ENCODE measurements at places on chromosomes 5 and 9.
A peak's percentile ranks its signal among the peaks of the same experiment; 100 is the strongest.

DNA sequence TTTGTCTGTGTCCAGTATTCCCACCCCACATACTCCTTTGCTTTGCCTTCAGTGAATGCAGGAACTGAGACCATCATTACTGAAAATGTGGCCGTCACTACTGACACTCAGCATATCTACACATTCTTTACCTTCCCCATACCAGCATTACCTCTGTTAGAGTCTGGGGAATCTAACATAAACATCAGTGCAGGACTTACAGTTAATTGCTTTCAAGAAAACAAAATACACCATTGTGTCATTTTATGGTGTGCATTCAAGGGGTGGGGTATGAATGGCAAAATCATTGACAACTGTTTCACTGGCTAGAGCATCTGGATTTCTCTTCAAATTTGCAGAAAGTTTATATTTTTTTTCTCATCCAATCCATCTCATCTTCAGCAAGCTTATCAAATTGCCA lies 731.4 kb upstream of the RIOK2 start:
- no peak overlapping the region for H3K4me3 ChIP-seq
- H3K27me3 ChIP-seq = no peaks in the 10 kb centered on the region
- H3K27ac ChIP-seq = no peak overlapping the region
- no peaks in the 10 kb centered on the region for H3K36me3 ChIP-seq
- H3K4me1 ChIP-seq = no peaks in the 10 kb centered on the region

DNA sequence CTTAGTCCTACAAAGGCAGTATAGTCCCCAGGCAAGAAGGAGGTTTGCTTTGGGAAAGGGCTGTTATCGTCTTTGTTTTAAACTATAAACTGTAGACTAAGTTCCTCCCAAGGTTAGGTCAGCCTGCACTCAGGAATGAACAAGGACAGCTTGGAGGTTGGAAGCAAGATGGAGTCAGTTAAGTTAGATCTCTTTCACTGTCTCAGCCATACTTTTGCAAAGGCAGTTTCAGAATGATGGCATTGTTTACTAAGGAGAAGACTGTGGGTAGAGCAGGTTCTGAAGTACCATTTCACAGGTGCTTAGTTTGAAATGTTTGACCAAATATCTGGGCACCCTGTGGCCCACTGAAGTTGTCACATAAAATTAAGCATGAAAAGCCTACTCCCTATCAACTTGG lies 19.4 kb downstream of the SNX24 start:
- no peak for DNase-seq
- no peak overlapping the region for H3K4me3 ChIP-seq
- H3K36me3 ChIP-seq = no peaks in the 10 kb centered on the region
- no peaks in the 10 kb centered on the region for H3K27me3 ChIP-seq
- H3K27ac ChIP-seq = no peak overlapping the region

GRCh38 chr5:34460496-34460895 lies 195.6 kb upstream of the RAI14 start:
- H3K27me3 ChIP-seq = peaks cover 2% of the 10 kb centered on the region
- no peak for DNase-seq
- no peaks in the 10 kb centered on the region for H3K36me3 ChIP-seq
- no peak overlapping the region for H3K27ac ChIP-seq

- no peaks in the 10 kb centered on the region for H3K4me1 ChIP-seq
- no peaks in the 10 kb centered on the region for H3K36me3 ChIP-seq
- H3K27me3 ChIP-seq = peaks cover 51% of the 10 kb centered on the region
- H3K27ac ChIP-seq = no peak overlapping the region
- H3K4me3 ChIP-seq = no peak overlapping the region
Observed at GRCh38 chr9:69985971-69986370, 57.7 kb upstream of the MAMDC2 start.

- no peaks in the 10 kb centered on the region for H3K36me3 ChIP-seq
- H3K4me3 ChIP-seq = no peak overlapping the region
- no peak overlapping the region for H3K27ac ChIP-seq
Observed at GRCh38 chr5:116738615-116739261, 164.1 kb upstream of the SEMA6A start.

DNA sequence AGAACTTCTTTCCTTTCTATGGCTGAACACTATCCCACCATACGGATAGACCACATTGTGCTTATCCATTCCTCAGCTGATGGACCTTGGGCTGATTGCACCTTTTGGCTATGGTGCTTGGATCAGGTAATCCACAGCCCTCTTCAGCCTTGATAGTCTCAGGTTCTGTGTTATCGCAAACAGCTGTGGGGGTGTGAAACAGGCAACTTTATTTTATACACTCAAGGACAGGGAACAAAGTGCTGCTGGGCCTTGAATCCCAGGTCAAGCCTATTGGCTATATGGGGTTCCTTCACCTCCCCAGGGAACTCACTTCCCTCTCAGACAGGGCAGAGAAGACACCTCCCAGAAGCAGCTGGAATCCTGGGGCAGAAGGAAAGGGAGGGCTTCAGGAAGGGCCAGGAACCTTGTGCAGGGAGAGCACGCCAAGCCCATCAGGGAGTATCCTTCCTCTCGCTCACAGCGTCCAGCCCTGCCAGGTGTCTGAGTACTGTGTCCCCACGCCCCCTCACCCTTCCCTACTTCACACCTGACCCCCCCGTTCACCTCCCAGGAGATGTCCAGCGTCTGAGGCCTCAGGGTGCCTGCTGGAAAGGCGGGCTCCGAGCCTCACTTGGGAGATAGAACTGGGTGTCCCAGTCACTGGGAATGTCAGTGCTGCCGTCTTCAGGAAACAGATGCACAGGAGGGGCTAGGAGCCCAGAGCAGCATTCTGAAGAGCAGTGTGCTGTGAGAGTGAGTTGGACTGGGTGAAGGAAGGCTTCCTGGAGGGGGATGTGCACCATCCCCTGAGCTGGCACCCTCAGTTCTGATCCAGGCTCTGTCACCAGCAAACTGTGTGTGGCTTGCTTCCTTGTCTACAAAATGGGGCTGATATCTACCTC lies 32.8 kb downstream of the AFAP1L1 start:
- peaks cover 4% of the 10 kb centered on the region for H3K4me1 ChIP-seq
- no peaks in the 10 kb centered on the region for H3K36me3 ChIP-seq
- no peak overlapping the region for H3K27ac ChIP-seq
- no peaks in the 10 kb centered on the region for H3K27me3 ChIP-seq

GRCh38 chr5:150153957-150154617 lies 1.6 kb downstream of the PDGFRB start:
- no peaks in the 10 kb centered on the region for H3K36me3 ChIP-seq
- H3K4me1 ChIP-seq = peaks cover 10% of the 10 kb centered on the region
- no peaks in the 10 kb centered on the region for H3K27me3 ChIP-seq
- H3K27ac ChIP-seq = no peak overlapping the region
- DNase-seq = no peak

GRCh38 chr5:90055831-90056328 lies 353.7 kb downstream of the CETN3 start:
- H3K36me3 ChIP-seq = no peaks in the 10 kb centered on the region
- no peak overlapping the region for H3K4me3 ChIP-seq
- no peak for DNase-seq
- no peaks in the 10 kb centered on the region for H3K27me3 ChIP-seq
- no peak overlapping the region for H3K27ac ChIP-seq
- H3K4me1 ChIP-seq = no peaks in the 10 kb centered on the region

DNA sequence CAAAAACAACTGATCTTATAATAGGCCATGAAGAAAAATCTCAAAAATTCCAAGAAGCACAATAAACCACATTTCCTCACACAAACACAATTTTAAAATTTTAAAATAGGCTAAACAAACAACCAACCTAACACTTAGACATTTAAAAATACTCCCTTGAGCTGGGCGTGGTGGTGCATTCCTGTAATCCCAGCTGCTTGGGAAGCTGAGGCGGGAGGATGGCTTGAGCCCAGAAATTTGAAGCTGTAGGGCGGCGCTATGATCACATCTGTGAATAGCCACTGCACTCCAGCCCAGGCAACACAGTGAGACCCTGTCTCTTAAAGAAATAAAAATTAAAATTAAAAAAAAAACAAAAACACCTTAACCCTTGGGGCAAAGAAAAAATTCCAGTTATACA lies 36.9 kb upstream of the TESK1 start:
- H3K4me3 ChIP-seq = no peak overlapping the region
- DNase-seq = no peak
- no peak overlapping the region for H3K27ac ChIP-seq
- H3K36me3 ChIP-seq = no peaks in the 10 kb centered on the region
- H3K4me1 ChIP-seq = peaks cover 8% of the 10 kb centered on the region

DNA sequence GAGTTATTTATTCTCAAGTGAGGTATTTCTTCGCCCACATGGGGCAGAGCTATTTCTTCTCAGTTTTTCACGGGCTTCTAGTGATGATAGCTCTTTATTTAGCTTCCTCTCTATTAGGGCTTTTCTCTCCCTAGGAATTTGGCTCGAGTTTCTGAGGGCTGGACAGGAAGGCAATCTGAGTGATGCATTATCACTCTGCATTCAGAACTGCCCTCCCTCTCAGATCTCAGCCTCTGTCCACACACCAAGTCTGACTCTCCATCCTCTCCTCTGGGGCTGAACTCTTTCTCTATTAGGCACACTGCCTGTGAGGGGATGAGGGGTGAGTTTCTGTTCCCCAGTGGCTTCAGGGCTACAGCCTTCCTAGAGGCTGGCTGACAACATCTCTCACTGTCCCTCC lies 14.9 kb upstream of the SCAMP1 start:
- no peaks in the 10 kb centered on the region for H3K4me1 ChIP-seq
- peak overlapping the region; percentile 59 for H3K27ac ChIP-seq
- H3K4me3 ChIP-seq = no peak overlapping the region
- H3K27me3 ChIP-seq = peaks cover 14% of the 10 kb centered on the region
- no peaks in the 10 kb centered on the region for H3K36me3 ChIP-seq

- H3K36me3 ChIP-seq = no peaks in the 10 kb centered on the region
- DNase-seq = no peak
- H3K27ac ChIP-seq = no peak overlapping the region
- no peaks in the 10 kb centered on the region for H3K4me1 ChIP-seq
Observed at GRCh38 chr5:20276061-20276958, 288.3 kb upstream of the CDH18 start.

DNA sequence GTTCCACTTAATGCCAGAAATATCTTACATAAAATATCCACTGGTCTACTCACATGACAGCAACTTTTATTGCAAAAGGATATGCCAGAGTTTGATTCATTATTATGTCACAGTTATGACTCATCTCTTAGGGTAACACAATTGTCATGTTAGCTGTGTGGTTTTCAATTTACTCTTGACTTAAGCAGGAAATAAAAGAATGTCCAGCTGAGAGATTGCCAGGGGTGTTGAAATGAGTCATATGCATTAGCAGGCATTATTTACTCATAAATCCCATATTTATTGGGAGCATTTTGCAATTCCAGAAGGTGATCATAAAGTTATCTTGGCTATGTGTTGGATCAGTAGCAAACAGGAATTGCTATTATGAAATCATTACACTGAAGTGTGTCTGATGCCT lies 1164.6 kb upstream of the CDH18 start:
- no peaks in the 10 kb centered on the region for H3K27me3 ChIP-seq
- DNase-seq = no peak
- H3K27ac ChIP-seq = no peak overlapping the region

GRCh38 chr9:122538757-122539156 lies 11.7 kb upstream of the OR1N1 start:
- H3K4me1 ChIP-seq = no peaks in the 10 kb centered on the region
- no peaks in the 10 kb centered on the region for H3K36me3 ChIP-seq
- H3K4me3 ChIP-seq = no peak overlapping the region
- H3K27ac ChIP-seq = no peak overlapping the region
- DNase-seq = no peak

GRCh38 chr9:116547729-116548426 lies 139.2 kb upstream of the TRIM32 start:
- H3K27me3 ChIP-seq = no peaks in the 10 kb centered on the region
- H3K4me3 ChIP-seq = no peak overlapping the region
- H3K4me1 ChIP-seq = peaks cover 7% of the 10 kb centered on the region
- H3K36me3 ChIP-seq = no peaks in the 10 kb centered on the region
- no peak overlapping the region for H3K27ac ChIP-seq

DNA sequence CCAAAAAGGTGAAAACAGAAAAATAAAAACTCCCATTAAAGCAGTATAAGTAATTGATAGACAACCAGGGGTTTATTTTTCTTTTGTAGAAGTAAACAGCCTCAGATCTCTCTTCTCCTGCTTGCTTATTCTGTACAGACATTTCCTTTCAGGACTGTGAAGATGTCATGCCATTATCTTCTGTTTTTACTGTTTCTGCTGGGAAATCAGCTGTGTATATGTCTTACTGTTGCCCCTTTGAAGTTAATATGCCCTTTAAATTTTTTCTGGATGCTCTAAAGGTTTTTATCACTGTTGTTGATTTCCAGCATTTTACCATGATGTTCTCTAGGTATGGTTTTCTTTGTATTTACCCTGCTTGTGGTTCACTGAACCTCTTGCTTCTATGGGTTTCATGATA lies 199.5 kb downstream of the NXNL2 start:
- no peak for DNase-seq
- H3K4me3 ChIP-seq = no peak overlapping the region
- no peaks in the 10 kb centered on the region for H3K4me1 ChIP-seq
- H3K36me3 ChIP-seq = no peaks in the 10 kb centered on the region
- H3K27ac ChIP-seq = no peak overlapping the region

GRCh38 chr5:129912601-129913255 lies 8.5 kb downstream of the CHSY3 start:
- H3K27ac ChIP-seq = no peak overlapping the region
- H3K36me3 ChIP-seq = no peaks in the 10 kb centered on the region
- H3K4me1 ChIP-seq = no peaks in the 10 kb centered on the region
- peaks cover 10% of the 10 kb centered on the region for H3K27me3 ChIP-seq
- no peak for DNase-seq

DNA sequence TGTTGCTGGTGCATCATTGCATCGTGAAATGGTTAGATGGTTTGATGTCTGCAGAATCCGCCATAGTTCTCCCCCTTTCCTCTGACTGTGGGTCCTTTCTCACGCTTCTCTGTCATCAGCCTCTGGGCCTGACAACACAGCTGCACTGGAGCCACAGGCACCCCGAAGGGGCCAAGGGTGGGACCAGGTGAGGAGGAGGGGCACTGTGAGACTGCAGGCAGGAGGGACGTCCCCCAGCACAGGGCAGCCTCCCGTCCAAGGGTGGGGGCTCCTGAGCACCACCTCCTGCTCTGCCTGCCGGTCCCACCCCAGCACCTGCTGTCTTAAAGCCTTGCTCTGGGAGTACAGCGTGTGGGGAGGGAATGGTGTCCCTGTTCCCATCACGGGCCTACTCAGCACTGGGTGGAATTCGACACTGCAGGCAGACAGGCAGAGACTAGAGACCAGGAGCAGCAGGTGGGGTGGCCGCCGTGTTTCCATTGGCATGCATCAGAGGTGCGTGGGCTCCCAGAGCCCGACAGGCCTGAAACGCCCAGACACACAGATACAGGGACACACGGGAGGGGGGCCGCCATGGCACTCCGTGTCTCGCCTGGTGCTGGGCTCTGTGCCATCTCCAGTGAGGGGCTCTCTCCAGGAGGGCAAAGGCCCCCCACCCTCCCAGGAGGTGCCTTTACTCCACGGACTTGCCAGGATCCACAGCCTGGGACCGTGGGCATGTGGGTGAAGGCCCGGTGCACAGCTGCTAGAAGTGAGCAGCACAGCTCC lies 15.0 kb downstream of the CACNA1B start:
- DNase-seq = no peak
- H3K4me1 ChIP-seq = no peaks in the 10 kb centered on the region
- H3K36me3 ChIP-seq = no peaks in the 10 kb centered on the region
- no peak overlapping the region for H3K4me3 ChIP-seq
- H3K27ac ChIP-seq = no peak overlapping the region
- H3K27me3 ChIP-seq = peaks cover 2% of the 10 kb centered on the region
